ENCODE measurements at places on chromosomes 7 and 10.

DNA sequence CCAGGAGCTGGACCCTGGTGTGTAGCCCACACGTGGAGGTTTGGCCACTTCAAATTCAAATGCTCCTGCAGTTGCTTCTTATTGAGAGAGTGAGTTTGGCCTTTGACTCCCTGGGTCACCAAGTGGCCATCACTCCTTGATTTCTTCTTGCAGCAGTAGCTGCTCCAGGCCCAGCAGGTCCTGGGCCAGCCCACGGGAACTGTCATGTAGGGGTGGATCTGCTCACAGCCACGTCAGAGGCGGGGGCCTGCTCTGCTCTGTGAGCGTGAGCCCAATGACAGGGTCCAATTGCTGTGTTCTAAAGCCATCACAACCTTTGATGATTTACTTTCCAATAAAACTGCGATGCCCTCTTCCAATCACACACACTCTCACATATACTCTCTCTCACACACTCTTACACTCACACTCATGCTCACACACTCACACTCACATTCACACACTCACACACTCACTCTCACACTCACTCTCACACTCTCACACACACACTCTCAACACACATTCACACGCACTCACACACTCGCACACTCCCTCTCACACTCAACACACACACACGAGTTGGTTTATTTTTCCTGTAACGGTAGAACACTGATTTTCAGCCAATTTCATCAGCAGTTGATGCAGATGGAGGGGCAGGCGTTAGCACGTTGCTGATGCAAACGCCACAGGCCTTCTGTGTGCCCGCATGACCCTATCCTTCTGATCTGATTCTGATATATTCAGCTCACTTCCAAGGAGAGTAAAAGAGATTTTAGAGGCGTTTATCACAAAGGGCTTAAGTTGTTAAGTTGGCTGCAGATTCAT, 210.7 kb upstream of the PPP2R2D start:
- no peak for DNase-seq

GRCh38 chr7:8499128-8499527, 65.7 kb downstream of the NXPH1 start:
- DNase-seq, result no peak

DNA sequence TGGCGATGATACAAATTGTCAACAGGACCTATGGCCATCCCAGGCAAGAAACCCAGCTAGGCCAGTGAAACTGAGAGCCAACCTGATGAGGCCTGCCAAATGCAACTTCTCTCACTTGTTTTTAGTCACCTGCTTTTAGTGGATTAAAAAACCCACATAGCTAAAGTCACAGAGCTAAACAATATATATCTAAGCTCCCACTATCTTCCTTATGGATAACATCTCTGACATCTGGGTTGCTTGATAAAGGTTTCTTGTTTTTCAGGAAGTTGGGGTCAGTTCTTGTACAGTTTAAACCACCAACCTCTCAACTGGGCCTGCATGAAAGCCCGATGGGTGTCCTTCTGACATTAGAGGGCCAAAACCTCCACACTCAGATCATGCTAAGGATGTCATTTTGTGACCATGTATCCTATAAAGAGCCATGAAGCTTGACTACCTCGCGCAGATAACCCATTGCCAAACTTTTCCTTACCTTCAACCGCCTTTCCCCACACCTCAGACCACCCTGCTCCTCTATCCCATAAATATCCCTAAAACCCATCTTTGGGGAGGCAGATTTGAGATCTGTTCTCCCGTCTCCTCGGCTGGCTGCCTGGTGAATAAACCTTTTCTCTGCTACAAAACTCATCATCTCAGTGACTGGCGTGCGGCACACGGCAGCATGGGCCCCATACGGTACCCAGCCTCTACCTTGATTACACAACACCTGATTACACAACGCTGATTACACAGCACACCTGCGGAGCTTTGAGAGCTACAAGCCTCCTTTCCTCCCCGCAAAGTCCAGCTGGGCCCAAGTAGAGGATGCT, 797 bp upstream of the STMP1 start:
- DNase-seq, result no peak

DNA sequence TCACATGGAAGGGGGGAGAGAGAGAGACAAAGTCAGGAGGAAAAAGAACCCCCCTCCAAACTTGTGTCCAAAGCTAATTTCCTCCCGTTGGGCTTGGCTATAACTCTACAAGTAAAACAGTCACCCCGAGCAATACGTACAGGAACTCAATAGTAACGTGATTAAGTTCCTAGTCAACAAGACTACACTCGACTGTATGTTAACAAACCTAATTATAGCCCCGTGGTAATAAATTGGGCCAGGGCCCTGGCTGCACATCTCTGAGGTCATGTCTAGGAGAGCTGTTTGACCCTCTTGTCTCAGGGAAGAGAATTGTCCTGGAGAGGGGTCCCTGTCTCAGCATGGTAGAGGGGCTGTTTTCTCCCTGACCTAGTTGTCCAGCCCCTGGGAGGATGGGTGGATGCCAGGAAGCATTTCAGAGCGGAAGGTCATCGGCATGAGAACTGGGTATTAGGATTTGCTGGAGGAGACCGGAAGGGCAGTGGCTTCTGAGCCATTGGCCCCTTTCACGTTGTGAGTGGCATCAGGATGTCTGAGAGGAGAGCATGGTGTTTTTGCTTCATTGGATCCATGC, 60.2 kb upstream of the COMTD1 start:
- no peak for DNase-seq

DNA sequence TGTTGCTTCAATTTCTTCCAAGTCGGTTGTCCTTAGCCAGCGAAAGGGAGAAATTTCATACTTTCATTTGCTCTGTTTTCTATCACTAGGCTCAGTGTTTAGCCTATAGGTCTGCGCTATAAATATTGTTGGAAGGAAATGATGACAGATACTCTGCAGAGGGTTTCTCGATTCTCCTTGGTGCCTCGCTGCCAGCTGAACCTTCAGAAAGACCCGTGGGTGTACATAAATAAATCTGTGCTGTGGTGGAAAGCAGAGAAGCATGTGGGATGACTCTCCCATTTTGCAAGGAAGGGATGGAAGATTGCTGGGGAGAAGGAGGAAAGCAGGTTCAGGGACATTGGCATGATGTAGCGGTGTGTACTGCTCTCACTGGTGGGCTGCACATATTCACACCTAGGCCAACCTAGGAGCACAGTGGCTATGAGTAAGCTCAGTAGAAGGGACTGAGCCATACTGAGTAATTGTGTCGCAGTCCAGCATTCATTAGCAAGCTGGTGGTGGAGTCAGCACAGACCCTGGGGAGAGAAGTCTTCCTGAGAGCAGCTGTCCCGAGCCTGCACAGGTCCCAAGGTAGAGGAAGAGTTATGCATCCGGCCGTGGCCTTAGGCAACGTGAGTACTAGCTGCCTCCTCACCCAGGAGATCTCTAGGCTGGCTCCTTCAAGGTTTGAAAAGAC, 50.5 kb downstream of the PNLIPRP3 start:
- peak; percentile 10 for DNase-seq

GRCh38 chr10:122296363-122297120, 25.4 kb downstream of the BTBD16 start:
- no peak for DNase-seq

GRCh38 chr7:1130021-1130990, 29.7 kb downstream of the ZFAND2A start:
- DNase-seq, result no peak

- DNase-seq, result no peak
Observed at GRCh38 chr10:131843881-131844284, 56.9 kb upstream of the PPP2R2D start.

GRCh38 chr10:85696893-85697292, 669.7 kb downstream of the GRID1 start:
- DNase-seq, result no peak

DNA sequence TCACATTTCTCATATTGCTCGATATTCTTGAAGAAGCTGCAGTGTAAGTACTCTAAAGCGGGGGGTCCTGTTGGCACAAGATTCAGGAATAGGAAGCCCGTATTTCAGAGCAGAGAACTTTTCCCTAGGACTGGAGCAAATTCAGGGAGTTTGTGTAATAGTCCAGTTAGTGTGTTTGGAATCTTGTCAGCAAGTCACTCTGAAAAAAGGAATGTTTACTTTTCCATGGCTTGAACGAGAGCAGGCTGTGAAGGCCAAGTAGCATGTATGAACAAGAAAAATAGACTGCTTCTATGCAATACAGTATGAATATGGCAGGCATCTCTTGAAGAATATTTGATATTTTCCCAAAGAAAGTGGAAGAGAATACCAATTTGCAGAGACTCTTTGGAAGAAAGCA, 39.8 kb downstream of the CDC123 start:
- no peak for DNase-seq

- DNase-seq, result no peak
Observed at GRCh38 chr7:1301054-1301881, 68.6 kb downstream of the UNCX start.

DNA sequence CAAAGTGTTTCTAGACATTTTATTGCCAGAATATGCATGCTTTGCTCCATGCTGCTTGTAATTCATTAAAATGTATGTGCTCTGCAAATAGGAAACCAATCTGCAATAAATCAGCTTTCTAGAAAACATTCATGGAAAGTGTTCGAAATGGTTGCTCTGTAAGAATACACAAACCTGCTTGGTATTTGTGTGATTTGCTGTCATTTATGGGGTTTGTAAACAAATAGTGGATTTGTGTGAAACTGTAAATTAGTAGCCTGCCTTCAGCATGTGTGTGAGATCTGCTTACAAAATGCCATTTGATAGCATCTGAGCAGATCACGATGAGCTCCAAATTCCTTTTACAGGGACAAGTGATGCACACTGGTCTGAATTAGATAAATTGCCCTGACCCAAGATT, 219.0 kb upstream of the CSTF2T start:
- DNase-seq, result no peak

- DNase-seq, result no peak
Observed at GRCh38 chr10:21449288-21449966, 76.1 kb downstream of the SKIDA1 start.

GRCh38 chr7:136053689-136054485, 76.7 kb upstream of the MTPN start:
- DNase-seq, result no peak

DNA sequence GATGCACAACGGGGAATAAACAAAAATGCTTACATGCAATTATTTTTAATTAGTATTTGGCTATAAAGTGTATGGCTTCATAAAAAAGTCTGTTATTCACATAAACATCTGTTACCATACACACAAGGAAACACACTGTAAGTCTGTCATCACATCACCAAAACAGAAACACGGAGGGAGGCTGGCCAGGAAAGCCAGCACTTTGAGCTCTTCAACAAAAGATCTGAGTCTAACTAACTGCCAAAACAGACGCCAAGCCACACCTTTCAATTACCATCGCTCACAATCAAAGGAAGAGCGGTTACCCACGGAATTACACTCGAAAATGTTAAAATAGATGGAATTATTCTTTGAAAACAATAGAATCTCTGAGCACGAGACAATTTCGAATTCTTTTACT, 49.2 kb upstream of the MGMT start:
- no peak for DNase-seq

DNA sequence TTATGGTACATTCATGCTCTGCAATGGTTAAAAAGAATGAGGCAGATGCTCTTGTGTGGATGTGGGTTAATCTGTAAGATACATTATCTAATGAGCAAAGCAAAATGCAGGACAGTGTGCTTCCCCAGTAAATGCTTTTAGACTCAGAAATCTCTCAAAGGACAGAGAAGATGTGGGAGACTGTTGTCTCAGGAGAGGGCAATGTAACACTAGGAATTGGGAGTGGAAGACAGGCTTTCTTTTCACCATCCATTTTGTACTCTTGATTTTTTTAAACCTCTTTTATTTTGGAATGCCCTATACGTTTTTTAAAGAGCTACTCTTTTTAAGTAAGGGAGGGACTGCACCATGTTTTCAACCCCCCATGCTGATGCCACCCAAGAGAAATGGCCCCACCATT, 77.5 kb upstream of the ADAM12 start:
- DNase-seq, result no peak
